ENCODE measurements at places on chromosomes 6 and 20.

DNA sequence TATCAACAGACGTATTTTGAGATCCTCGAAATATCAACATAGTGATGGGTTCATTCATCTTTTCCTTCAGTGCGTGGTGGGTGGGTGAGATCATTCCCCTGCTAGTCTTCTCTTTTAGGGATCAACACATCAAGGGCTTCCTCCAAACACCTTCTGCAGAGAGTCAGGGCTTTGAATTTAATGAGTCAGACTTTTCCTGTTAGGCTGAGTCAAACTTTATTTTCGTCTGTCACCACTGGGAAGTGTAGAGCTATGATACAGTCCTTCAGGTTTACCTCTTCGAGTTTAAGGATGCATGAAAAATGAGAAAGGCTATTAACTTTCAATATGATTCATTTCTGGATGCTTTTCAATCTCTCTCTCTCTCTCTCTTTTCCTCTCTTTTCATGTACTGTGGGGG is 189.1 kb downstream of the BMP2 start:
- no peak for DNase-seq

- DNase-seq, result no peak
Observed at GRCh38 chr20:20368418-20369249, 730 bp downstream of the INSM1 start.

- no peak for DNase-seq
Observed at GRCh38 chr20:9038791-9039535, 29.9 kb upstream of the PLCB4 start.

GRCh38 chr20:44909872-44910689 is at the start of gene PABPC1L:
Gene PABPC1L, plus strand, starts transcription at chr20:44910060. Its CDS starts 84 bp downstream, at chr20:44910144.
- DNase-seq, result no peak

GRCh38 chr20:13778827-13779226 is 5.9 kb downstream of the ESF1 start:
- no peak for DNase-seq

Data from esophagus squamous epithelium (tissue), 5 donors.